ENCODE measurements at places on chromosomes 1 and 21. TPM values are rescaled to one million over a fixed set of nuclear protein-coding genes. Genes with fewer than 3 reads are reported as not detected.

THEM5 gene
- not detected for total RNA-seq

TMEM82 gene
- total RNA-seq = not detected

TFF1 gene
- total RNA-seq = not detected

YBX1 gene
- total RNA-seq = 1,447 TPM

KCNJ9 gene
- not detected for total RNA-seq

MLLT11 gene
- 4.2 TPM for total RNA-seq

SLC22A15 gene
- 0.25 TPM for total RNA-seq

CLCA4 gene
- total RNA-seq = not detected

NAV1 gene
- total RNA-seq = 1.6 TPM

TCHH gene
- total RNA-seq = not detected
